ENCODE measurements at places on chromosomes 5 and 9. TPM values are rescaled to one million over a fixed set of nuclear protein-coding genes. Genes with fewer than 3 reads are reported as not detected.
A peak's percentile ranks its signal among the peaks of the same experiment; 100 is the strongest.

Gene NR2F1-AS1
- total RNA-seq, result not detected

- no peak for DNase-seq
These were observed 39.2 kb downstream of the ANXA2R start for GRCh38 chr5:43000914-43001313.

GRCh38 chr9:3495855-3496254 lies 29.9 kb downstream of the RFX3 start:
- DNase-seq, result no peak

GRCh38 chr9:109416135-109416706 lies 81.9 kb downstream of the PTPN3 start:
- peak; percentile 48 for DNase-seq

DNA sequence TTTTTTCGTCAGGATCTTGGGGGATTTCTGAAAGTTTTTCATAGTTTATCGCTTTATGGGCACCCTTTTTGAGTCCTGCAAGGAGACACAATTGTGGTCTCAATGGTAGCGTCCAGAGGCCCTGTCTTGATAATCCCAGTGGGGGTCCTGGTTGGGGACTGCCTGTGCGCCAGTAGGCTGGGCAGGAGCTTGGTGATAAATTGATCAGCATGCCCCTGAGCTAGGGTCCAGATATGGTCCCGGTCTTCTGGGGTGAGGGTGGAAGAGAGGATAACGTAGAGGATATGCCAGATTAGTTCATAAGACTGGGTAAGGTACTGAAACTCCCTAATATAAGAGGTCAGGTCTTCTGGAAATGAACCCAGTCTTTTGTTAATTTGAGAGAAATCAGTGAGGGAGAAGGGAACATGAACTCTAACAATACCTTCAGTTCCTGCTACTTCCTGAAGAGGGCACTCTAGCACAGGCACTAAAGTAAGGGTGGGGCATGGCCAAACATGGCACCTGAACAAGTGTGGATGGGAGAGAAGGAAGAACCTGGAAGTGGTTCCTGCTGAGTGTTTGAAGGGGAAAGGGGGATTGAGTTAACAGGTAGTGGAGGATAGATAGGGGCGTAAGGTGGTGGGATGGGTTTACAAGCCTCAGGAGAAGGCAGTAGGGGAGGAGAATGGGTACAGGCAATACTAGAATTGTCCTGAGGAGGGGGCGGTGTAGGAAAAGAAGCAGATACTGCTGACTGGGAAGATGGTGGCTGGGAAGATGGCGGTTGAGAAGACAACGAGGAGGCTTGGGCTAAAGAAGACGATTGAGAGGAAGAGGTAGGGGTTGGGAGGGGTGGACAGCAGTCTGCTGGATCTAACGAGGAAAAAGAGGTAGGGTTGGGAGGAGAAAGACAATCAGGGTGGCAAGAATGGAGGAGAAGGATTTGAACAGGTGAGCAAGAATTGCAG lies 33.8 kb upstream of the ANXA2R start:
- peak; percentile 37 for DNase-seq

GRCh38 chr5:153619771-153620170 lies 129.3 kb downstream of the GRIA1 start:
- no peak for DNase-seq
